ENCODE measurements at places on chromosomes 2 and 18. TPM values are rescaled to one million over a fixed set of nuclear protein-coding genes. Genes with fewer than 3 reads are reported as not detected.

GRCh38 chr2:159128191-159128590, 158.3 kb downstream of the WDSUB1 start:
- no peak for DNase-seq

DNA sequence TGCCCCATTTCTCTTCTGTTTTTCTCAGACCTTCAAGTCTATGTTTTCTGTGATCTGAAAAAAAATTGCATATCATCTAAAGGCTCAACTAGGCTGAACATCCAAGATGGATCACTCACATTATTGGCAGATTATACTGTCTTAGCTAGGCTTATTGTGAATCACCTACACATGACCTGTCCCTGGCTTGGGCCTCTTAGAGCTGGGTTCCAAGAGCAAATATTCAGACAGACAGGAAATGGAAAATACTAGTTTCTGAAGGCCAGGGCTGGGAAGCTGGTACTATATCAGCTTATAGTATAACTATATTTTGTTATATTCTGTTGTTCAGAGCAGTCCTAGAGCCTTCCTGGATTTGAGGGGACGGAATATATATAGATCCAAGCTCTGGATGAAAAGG, 90.3 kb downstream of the PIK3C3 start:
- DNase-seq: no peak

GRCh38 chr2:66428986-66429612, 5.8 kb upstream of the MEIS1 start:
- DNase-seq: peak; percentile 25

CCDC150 gene
- total RNA-seq: 4.9 TPM

DNA sequence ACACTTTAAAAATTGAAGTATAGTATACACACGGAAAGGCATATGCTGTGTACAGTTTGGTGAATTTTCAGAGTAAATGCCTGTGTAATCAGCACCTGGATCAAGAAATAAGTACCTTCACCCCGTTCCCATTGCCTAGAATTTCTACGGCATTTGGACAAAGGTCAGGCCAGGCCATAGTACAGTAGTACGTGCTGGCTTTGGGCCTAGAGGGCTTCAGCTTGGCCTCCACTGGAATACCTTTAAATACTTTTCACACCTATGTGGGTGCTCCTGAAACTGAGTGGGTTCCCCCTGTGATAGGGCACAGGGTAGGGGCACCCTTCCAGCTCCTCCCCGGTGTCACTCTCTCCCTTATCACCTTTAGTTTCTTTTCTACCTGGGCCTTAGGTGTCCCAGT, 26.5 kb downstream of the TET3 start:
- DNase-seq: no peak

- no peak for DNase-seq
These were observed 484.3 kb downstream of the PTPRM start for GRCh38 chr18:8051453-8051852.

FAM237A gene
- total RNA-seq: not detected

- DNase-seq: no peak
These were observed 482.2 kb downstream of the DCC start for GRCh38 chr18:52822160-52822559.

DOK6 gene
- total RNA-seq: not detected

DNA sequence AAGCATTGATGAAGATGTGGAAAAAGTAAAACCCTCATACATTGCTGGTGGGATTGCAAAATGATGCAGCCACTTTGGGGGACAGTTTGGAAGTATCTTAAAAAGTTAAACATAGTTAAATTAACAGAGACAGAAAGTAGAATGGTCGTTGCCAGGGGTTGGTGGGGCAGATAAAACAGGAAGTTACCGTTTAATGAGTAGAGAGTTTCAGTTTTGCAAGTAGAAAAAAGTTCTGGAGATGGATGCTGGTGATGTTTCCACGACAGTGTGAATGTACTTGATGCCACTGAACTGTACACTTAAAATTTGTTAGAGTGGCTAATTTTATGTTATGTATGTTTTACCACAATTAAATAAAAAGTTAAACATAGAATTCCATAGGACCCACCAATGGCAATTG, 44.5 kb upstream of the EGR4 start:
- DNase-seq: peak; percentile 10

GRCh38 chr18:55128437-55128836, 169.2 kb upstream of the CCDC68 start:
- no peak for DNase-seq

ZSWIM2 gene
- total RNA-seq: not detected

- DNase-seq: no peak
These were observed 680.9 kb downstream of the SATB2 start for GRCh38 chr2:198776616-198777406.

TCF23 gene
- total RNA-seq: 0.10 TPM

GRCh38 chr2:2022941-2023586, 278.7 kb upstream of the PXDN start:
- no peak for DNase-seq

DNA sequence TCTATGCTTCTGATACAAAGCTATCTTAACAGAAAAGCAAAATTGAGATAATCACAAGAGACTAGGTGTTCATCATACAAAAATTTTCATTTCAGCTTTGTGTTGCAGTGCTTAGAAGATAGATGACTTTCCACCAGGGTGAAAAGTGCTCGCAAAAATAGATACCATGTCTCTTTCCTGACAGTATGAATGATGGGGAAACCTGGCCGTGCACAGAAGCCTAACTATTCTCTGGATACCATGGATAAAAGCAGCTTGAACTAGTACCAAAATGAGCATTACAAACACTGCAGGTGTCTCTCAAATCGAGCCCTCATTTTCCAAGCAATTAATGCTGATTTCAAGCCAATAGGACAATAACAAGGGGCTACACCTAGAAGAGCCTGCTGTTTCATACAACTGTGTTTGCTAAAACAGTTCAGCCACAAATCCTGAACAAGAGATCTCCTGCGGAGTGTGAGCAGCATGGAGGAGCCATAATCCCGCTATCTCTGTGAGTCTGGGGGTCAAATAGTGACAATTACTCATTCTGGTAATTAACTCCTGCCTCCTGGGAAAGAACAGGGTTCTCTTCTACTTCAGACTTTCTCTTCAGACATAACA, 507.6 kb downstream of the PID1 start:
- DNase-seq: no peak

GRCh38 chr2:128836559-128837100, 518.0 kb upstream of the HS6ST1 start:
- DNase-seq: no peak

TEKT4 gene
- total RNA-seq: not detected

DNA sequence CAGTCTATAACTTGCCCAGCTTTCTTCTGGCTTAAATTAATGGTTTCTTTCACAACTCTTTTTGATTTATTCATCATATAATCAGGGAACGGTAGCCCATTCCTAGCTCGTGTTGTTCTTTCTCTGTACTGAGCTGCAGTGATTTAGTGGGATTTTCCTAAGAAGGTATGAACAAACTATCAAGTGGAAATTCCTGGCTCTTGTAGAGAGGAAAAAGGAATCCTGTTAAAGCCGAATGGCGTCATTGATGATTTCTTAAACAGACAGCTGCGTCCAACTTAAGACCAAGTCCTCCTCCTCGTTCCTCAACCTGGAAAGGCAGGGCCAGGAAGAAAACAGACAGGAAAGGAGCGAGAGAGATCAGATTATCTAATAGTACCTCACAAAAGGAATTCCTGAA, 69.2 kb upstream of the CABLES1 start:
- DNase-seq: no peak

- no peak for DNase-seq
These were observed 177.2 kb downstream of the NEDD4L start for GRCh38 chr18:58221060-58221725.

DNA sequence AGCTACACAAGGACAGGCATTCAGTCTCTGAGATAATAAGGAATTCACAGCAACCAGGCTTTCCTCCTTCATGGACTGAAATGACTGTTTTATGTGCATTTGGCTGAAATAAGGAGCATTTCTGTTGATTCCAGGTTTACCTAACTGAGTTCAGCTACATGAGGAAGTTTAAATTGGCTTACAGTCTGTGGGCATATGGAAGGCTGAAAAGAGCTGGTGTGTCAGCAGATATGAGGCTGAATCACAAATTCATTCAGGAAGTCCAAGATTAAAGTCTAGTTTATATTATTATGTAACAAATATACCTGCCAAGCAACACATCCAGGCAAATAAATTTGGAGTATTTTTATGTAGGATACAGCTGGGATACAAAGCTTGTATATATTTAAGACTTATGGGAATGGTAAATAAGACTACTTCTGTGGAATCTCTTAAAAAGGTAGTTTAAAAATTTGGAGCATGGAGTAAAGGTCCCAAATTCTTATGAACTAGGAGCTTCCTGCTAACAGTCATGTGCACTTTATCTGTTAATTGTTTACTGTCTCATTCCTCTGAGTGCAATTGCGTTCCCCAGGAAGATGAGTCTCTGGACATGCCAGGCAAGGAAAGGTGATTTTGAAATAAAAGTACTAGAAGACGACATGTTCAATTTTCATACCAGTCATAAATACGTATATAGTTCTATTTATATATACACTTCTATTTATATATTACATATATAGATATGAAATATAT, 53.0 kb downstream of the ZC3H8 start:
- DNase-seq: no peak

GRCh38 chr18:11587432-11587831, 22.0 kb upstream of the SLC35G4 start:
- no peak for DNase-seq

- no peak for DNase-seq
These were observed 138.1 kb upstream of the ALKAL2 start for GRCh38 chr2:425947-426346.

DNA sequence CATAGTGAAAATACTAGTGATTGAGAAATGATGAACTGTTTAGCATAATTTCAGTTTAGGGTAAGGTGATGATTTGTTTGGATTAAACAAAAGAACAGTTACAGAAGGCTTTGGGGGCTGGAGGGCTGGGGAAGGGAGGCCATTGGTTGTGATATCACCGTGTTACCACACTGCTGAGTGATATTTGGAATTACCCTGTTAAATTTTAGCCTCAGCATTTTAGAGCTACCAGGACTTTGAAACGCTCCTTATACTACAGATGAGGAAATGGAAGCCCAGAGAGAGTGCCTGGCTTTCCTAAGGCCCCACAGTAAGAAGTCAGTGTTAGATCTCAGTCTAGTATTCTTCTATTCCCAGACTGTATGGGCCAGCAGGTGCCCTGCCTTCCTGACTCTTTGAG, 15.6 kb downstream of the ARHGEF33 start:
- no peak for DNase-seq

DNA sequence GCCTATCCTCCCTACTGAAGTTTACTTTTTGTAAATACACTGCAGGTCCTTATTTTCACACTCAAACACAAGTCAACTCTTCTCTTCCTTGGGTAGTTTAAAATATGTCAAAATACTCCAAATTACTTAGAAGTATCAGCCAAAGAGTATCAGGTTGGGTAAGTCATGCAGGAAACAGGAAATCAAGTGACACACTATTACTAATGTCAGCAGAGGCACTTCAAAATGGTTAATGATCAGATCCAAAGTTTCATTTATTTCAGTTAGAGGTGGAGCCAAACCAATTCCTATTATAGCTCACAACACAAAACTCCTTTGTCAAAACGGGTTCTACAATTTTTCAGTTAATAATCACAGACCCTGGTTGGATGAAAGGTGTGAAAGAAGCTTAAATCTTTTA, 54.2 kb downstream of the DLGAP1 start:
- DNase-seq: no peak

- DNase-seq: no peak
These were observed 50.1 kb downstream of the MAP2 start for GRCh38 chr2:209473930-209474419.

IRS1 gene
- total RNA-seq: 11.9 TPM

- no peak for DNase-seq
These were observed 130.6 kb upstream of the PXDN start for GRCh38 chr2:1874950-1875349.

GRCh38 chr2:96760986-96761832, 507 bp downstream of the CNNM4 start:
- no peak for DNase-seq

GRCh38 chr2:199257261-199258224, 200.2 kb downstream of the SATB2 start:
- no peak for DNase-seq

DNA sequence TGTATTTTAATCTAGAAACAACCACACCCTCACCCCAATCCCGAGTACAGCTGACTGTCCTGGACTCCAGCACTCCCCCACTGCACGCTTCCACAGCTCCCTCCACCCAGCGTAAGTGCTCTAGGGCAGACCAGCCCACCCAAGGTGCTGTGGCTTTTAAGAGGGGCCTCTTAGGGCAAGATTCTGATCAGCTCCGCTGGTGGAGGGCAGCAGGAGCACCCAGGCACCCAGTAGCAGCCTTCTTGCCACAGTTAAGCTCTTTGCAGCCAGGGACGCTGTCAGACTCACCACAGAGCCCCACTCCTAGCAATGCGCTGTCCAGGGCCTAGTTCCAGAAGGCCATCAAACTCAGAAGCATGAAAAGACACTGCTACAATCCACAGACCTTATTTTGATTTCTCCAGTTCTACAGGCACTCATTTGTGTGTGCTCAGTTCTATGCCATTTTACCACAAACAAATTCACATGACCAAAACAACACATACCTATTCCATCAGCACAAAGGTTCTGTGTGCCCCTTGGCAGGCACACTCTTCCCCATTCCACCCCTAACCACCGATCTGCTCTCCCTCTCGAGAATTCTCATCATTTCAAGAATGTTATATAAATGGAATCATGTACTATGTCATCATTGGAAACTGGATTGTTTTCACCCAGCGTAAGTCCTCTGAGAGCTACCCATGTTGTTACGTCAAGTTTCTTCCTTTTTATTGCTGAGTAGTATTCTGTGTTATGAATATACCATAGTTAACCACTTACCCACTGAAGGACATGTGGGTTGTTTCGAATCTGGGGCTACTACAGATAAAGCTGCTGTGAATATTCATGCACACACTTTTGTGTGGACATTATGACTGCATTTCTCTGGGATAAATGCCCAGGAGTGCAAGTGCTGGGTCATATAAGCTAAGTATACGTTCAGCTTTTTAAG, 40.4 kb downstream of the PTPN2 start:
- DNase-seq: no peak

CYB5A gene
- 46.9 TPM for total RNA-seq

FIGLA gene
- total RNA-seq: not detected

TMEM198 gene
- total RNA-seq: 0.39 TPM

VWA3B gene
- not detected for total RNA-seq

- DNase-seq: no peak
These were observed 13.4 kb upstream of the HRH4 start for GRCh38 chr18:24446953-24447538.

DNA sequence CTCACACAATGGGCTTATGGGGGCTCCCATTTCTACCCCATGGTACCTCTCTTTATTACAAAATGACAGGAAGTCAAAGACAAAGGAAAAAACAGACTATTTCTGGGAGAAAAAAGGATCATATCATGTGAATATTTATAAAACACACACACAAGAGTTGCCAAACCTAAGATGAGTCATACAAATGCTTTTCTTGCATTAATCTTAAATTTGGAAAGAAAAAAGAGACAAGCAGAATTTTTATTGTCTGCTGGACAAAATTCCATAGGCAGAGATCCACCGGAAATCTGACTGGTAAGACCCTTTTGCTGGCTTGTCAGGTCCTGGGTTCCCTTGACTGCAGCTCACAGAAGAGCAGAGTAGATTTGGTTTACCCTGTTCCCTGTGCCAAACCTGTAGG, 1732.3 kb upstream of the PIK3C3 start:
- no peak for DNase-seq

Data from B cell (primary cell).